DMS79 (cell line): ENCODE measurements at places on chromosomes 16 and 17.

- no peak for DNase-seq
Observed at GRCh38 chr16:13348416-13348815, 447.0 kb downstream of the SHISA9 start.

DNA sequence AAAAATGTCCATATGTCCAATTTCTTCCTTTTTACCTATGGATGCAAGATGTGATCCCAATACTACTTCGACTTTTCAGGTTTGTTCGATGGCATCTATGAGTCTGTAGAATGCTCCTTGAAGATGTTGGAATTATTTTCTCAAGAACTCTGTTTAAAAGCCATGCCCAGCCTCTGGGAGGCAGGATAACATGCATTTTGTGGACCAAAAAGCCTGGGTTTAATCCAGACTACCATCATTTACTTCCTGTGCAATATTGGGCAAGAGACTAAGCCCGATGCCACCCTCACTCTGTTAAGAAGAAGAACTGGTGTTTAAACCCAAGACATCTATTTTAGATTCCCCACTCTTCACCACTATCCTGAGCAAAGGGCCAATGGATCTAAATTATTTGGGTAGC is 42.8 kb upstream of the SALL1 start:
- no peak for DNase-seq

- no peak for DNase-seq
Observed at GRCh38 chr16:52757746-52758472, 211.0 kb upstream of the TOX3 start.

DNA sequence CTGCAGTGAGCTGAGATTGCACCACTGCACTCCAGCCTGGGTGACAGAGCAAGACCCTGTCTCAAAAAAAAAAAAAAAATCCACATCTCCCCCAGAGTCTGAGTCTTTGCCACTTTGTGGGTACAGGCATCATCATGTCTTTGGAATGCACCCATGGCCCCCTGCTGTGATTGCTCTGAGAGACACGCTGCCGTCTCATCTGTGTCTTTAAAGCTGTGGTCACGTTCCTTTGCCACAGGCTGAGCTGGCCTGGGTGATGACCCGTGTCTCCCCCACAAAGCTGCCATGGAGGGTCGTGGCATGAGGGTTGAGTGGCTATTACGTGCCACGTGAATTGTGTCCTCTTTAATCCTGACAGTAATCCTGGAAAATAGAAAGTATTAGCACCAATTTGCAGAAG is 20.2 kb downstream of the CRISPLD2 start:
- DNase-seq = no peak

- DNase-seq = no peak
Observed at GRCh38 chr17:34503528-34504195, 75.7 kb upstream of the TMEM132E start.

- no peak for DNase-seq
Observed at GRCh38 chr17:68356949-68357455, 65.7 kb downstream of the ARSG start.

- DNase-seq = no peak
Observed at GRCh38 chr17:78127888-78128550, 536 bp downstream of the TMC6 start.

- DNase-seq = no peak
Observed at GRCh38 chr16:50736448-50736847, 5.4 kb upstream of the CYLD start.

GRCh38 chr17:4148611-4149308 is 5.8 kb downstream of the CYB5D2 start:
- DNase-seq = no peak

- no peak for DNase-seq
Observed at GRCh38 chr17:19539841-19540311, 6.2 kb downstream of the SLC47A1 start.

- DNase-seq = no peak
Observed at GRCh38 chr16:75379911-75380847, 53.1 kb downstream of the CFDP1 start.

DNA sequence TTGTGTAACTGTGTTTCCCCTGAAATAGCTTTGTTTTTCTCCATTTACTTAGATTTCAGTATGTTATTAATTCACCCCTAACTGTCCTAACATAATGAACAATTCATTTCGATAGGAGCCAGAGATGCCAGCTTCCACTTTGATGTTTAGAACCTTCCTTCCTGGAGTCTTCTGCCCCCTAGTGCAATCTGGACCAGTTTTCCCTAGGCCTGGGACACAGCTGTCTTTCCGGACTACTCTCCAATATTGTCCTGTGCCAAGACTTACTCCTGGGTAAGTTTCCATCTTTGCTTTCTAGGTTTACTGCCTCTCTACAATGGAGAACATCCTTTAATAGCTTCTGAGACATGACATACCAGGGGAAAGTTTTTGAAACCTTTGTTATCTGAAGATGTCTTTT is 12.8 kb downstream of the RECQL5 start:
- DNase-seq = no peak

- DNase-seq = no peak
Observed at GRCh38 chr16:84013787-84014569, 28.6 kb downstream of the SLC38A8 start.

GRCh38 chr16:54585998-54586340 is 299.4 kb upstream of the IRX3 start:
- DNase-seq = no peak

GRCh38 chr17:43528319-43528987 is 17.7 kb downstream of the ETV4 start:
- no peak for DNase-seq

DNA sequence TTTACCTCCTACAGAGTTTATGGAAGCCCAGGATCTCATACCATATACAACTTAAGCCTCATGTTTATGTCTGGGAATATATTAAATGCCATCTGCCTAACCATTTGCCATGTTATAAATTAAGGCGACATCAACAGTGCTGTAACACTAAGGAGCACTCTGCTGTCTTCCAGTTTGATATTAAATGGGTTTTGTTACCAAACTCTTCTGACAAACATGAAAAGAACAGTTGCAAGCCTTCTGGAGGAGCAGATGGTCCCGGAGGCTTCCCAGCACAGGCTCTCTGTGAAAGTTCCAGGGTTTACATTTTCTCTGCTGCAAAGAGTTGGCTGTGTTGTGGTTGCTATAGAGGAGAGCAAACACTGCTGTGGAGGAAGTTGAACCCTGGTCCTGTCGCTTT is 545.3 kb upstream of the SALL1 start:
- DNase-seq = no peak

DNA sequence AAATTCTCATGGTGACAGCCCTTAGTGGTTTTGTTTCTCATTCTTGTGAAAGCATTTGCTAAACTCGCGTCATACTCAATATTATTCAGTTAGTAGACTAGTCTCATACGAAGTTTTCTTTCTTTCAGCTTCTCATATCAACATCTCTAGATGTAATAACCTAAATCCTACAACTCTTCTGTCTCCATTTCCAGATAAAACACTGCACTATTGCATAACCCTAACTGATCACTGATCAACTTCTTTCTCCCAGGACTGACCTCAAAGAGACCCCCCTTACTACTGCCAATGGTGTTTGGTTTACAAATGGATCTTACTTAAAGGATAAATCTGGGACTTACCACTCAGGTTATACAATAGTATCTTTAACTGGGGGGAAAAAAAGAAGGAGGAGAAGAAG is 36.3 kb upstream of the TEKT1 start:
- no peak for DNase-seq
